Activated naive CD4-positive, alpha-beta T cell treated with Interleukin-2 at 50 U/mL for 16 hours (primary cell): ENCODE measurements at places on chromosomes 11 and 22.
A peak's percentile ranks its signal among the peaks of the same experiment; 100 is the strongest.

- DNase-seq = no peak
Observed at GRCh38 chr11:131909426-131910177, 539.2 kb downstream of the NTM start.

DNA sequence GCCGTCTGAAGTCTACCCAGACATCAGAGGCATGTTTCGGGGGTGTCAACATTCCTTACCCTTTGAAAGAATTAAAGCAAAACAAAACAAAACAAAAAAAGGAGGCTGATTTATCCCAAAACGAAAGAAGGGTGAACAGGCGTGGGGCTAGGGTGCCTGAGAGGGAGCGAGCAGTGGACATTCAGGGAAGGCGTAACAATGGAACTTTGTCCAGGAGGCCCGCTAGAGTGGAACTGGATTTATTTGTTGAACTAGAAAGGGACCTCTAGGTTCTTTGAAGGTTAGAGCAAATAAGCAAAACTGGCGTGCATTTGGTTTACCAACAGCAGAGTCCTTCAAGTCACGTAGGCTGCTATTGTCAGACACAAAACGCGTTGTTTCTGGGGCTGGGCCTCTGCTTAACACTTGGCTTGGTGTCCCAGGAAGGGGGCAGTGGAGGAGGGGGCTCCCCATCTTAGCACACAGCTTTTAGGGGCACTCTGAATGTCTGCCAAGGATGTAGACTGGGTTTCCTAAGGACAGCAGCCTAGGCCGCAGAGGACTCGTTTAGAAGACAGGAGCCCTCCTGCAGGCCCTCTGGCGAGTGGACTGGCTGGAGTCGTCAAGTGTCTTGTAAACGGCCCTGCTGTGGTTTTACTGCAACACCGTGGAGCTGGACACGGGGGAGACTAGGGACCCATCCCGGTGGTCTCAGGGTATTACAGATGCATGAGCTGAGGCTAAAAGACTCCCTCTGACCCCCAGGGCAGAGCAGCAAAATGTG is 203.7 kb upstream of the SORL1-AS1 start:
- DNase-seq = no peak

DNA sequence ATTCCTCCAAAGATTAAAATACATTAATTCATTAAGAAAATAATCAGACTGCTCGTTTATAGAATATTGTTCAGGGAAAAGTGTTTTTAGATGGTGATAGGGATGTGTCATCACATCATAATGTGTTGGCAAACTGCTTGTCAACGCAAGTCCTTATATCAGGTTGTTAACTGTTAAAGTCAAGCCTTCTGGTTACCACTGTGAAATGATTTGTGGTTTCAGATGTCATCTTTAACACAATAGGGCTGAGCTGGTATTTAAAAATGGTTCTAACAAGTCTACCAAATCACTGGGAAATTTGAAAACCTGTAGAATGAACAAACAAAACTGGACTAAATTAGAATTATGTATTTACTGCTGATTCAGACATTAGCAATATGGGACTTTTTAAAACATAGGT is 2.4 kb upstream of the MMP13 start:
- no peak for DNase-seq

DNA sequence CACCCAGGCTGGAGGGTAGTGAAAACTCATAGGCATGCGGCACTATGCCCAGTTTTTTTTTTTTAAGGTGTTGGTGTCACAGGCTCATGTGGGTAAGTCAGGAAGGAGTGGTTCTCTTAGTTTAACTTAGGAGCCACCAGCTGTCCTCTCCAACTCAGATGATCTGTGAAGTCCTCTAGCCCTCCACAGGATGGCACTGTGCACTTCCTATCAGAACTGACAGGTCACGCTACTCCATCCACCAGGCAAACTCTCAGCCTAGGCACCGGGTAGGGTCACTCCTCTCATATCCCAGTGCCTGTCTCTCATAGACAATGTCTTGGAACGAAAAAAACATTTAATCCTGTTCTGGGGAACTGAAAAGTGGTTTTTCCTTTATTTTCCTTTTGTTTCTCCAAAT is 16.5 kb downstream of the NAP1L4 start:
- DNase-seq = peak; percentile 41

DNA sequence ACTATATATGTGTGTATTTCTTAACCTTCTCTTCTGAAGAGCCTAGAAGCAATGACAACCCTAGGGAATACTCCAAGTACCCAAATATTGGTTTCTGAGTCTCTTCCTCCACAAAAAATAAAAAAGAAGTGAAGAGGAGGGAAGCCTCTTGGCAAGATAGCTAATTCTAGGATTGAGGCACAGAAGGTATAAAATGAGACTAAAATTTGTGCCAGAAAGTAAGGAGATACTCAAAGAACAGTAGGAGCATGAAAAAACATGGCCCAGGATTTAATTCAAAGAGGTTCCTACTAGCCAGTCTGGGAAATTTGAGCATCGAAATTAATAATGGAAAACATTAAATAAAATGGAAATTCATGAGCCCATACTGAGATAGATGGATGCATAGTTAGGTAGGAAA is 112.1 kb downstream of the PAX6 start:
- no peak for DNase-seq

DNA sequence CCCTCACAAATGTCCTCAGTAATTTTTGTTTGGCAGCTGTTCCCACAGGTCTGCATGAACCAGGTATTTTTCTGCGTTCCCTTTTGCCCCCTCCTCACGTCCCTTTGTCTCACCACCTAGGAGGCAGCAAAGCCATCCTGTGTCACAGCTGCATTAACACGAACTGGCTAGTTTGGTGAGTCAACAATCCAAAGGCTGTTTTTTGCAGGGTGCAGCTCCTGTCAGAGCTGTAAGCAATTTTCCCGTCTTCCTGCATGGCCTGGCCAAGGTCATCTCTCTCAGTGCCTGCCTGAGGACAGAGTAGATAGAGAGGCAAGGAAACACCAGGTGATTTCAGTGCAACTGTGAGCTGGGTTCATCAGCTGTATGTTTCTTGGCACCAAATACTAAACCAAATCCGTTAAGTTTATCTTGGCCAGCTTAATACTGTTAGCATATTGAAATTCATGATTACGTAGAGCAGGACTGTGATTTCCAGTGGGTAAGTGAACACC is 20.6 kb upstream of the VSIG10L2 start:
- no peak for DNase-seq

GRCh38 chr11:2992997-2993325 is 832 bp upstream of the NAP1L4 start:
- no peak for DNase-seq

DNA sequence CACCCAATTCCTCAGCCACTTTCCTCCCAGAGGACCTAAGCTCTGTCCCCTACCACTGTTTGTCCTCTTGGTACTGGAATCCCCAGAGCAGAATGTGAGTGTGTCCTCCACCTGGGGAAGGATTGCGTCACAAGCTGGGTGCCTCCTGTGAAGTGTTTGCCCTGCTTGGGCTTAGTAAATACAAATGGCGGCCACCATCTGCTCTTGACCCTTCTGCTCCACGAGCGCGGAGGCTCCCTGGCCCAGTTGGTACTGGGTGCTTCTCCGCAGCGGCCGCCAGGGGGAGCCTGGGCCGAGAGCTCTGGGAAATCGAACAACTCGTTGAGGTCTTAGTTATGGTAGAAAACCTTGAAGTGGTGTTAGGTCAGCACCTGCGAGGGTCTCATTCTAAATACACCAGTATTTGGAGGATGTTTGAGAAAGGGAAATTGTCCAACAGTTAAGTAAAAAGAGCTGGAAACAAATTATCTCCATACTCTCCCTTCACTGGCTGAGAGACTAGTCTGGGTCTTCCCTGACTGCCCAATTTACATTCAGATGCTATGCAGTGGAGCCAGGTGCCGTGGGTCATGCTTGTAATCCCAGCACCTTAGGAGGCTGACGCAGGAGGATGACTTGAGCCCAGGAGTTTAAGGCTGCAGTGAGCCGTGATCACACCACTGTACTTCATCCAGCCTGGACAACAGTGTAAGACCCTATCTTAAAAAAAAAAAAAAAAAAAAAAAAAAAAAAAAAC is 74.6 kb upstream of the TEAD1 start:
- DNase-seq = peak; percentile 31
